ENCODE measurements at places on chromosomes 7 and 10.

- DNase-seq: no peak
These were observed 666.7 kb upstream of the KCND2 start for GRCh38 chr7:119606297-119606696.

- DNase-seq: no peak
These were observed 429.1 kb downstream of the KIF20B start for GRCh38 chr10:90130321-90131086.

DNA sequence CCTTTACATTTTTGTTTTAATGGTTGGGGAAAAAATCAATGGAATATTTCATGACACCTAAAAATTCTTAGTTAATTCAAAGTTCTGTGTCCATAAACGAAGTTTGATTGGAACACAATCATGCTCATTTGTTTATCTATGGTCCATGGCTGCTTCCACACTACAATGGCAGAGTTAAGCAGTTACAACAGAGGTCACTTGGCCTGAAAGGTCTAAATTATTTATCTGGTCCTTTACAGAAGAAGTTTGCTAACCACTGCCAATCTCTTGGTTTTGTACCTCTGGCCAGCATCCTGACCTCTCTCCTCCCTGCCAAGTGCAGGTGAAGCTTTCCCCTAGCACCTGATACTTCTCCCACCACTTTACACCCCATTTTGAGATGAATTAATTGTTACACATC is 61.5 kb downstream of the SRPK2 start:
- no peak for DNase-seq

DNA sequence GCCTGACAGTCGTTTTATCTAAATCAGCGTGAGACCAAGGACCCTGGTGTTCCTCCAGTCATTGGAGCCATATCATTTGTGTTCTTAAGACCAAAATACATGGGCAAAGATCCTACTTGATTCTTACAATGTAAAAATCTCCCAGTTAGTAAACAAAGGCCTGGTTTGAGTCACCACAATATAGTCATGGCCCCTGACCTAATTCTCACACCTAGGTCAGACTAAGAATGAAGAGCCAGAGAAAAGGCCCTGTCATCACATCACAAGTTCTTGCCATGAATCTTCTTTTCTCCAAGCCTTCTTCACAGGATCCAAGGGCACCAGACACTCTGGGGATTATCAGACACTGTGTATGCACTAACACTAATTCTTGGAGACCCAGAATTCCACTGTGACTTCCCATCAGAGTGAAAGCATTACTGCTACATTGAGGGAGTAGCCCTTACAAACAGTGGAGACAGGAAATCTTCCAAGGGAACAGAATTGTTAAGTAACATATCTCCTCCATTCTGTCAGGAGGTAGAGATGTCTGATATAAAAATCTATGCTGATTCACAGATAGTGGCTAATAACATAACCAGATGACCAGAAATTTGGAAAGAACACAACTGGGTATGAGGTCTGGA is 7.6 kb upstream of the ERVW-1 start:
- DNase-seq: no peak

DNA sequence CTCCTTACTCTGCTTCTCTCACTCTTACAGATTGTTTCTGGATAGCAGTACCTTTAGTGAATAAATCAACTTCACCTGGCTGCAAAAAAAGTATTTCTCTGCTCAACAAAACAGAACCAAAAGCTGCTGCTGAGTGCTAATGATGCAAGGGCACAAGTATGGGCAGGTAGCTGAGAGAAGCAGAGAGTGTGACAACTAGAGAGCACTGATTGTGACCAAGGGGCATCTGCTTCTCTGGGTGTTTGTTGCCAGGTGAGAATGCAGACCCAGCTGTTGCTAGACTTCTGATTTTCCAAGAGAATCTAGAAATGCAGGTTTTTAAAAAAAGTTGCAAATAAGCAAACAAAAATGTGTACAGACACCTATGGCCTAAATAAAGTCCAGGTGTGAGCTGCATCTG is 25.3 kb upstream of the PPIF start:
- no peak for DNase-seq

GRCh38 chr10:28179006-28179742 is 123.7 kb downstream of the MPP7 start:
- peak; percentile 21 for DNase-seq

DNA sequence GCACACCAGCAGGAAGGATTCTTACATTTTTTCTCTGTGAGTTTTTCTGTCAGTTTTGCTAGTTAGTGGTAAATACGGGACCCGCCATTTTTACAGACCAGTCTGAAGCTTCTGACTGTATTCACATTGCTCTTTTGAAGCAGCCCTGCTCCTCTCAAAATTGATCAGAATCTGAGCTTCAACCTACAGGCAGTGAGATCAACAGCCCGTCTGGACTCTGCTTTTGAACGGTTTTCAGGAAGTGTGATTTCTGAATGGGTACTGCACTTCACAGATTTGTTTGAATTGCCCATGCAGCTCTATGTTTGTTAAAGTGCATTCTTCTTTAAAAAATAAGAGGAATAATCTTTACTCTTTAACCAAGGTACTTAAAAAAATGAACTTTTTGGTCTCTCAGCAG is 8.9 kb downstream of the PURB start:
- no peak for DNase-seq

DNA sequence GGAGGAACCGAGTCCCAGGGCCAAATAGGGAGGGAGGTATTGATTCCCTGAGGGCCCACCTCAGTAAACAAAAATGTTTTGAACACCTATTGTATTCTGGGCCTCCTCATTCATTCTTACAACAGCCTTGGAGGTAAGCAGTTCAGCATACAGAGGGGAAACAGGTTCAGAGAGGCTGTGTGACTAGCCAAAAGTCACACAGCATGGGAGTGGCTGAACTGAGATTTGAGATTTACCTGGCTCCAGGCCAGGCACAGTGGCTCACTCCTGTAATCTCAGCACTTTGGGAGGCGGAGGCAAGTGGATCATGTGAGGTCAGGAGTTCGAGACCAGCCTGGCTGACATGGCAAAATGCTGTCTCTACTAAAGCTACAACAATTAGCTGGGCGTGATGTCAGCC is 107.2 kb downstream of the TMEM130 start:
- DNase-seq: no peak

GRCh38 chr7:43450894-43451293 is 132.0 kb upstream of the STK17A start:
- no peak for DNase-seq

GRCh38 chr10:122126763-122127659 is 138.0 kb downstream of the TACC2 start:
- peak; percentile 41 for DNase-seq

- DNase-seq: no peak
These were observed 2.0 kb downstream of the ARL4A start for GRCh38 chr7:12689451-12689850.

DNA sequence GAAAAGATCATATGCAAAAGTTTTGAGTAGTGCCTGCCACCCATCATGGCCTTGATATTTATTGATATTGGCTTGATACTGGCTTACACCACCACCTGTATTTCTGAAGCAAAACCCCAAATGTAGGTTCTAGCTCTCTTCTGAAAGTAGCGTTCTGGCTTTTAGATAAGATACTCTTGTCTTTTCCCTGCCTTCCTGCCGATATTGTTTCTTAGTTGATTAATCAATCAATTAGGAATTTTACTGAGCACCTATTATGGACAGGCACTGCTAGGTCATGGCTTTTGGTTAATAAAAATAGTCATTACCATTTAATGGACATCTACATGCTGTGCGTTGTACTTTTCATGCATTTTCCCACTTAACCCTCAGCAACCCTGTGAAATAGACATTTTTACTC is 7.9 kb downstream of the SFRP5 start:
- DNase-seq: no peak

DNA sequence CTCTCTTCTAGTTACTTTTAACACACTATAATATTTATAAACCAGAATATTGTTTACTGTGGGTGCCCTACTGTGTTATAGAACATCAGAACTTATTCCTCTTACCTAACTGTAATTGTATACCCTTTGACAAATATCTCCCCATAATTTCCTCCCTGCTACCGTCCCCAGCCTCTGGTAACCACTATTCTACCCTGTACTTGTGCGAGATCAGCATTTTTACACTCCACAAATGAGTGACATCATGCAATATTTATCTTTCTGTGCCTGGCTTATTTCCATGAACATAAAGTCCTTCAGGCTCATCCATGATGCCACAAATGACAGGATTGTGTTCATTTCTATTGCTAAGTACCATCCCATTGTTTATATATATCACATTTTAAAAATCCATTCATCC is 139.8 kb upstream of the RSU1 start:
- no peak for DNase-seq

GRCh38 chr10:59635502-59636290 is 74.0 kb downstream of the SLC16A9 start:
- no peak for DNase-seq

DNA sequence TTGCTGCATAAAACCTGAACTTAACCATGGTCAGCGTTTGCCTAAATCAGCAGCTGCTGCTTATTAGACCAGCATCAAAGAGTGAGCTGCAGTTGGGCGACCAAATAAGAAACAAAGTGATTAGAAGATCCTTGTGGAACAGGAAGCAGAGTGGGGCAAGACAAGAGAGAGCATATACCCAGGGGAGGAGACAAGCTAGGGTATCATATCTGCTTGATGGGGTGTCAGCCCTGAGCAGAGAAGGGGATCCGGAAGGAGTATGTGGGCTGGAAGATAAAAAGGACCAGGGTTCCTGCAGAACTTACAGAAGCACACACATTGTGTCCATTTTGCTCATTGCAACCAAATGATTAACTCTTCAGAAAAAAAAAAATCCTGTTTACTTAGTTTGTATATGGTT is 213.6 kb downstream of the CELF2 start:
- no peak for DNase-seq

DNA sequence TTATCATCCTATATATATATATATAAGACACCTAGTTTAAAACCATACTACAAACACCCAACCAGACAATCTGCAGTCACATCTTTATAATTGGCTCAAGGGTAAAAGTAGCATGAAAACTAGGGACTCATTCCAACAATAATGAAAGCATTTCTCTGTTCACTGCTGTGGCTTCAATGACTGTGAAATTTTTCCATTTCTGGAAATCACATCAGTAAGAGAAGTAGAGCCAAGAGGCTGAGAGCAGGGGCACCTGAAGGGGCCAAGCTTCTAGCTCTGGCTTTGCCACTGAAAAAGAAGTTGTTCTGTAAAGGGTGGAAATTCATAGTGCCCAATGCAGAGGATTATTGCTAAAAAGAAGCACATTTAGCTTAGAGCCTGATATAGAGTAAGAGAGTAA is 158.6 kb upstream of the GLI3 start:
- no peak for DNase-seq

DNA sequence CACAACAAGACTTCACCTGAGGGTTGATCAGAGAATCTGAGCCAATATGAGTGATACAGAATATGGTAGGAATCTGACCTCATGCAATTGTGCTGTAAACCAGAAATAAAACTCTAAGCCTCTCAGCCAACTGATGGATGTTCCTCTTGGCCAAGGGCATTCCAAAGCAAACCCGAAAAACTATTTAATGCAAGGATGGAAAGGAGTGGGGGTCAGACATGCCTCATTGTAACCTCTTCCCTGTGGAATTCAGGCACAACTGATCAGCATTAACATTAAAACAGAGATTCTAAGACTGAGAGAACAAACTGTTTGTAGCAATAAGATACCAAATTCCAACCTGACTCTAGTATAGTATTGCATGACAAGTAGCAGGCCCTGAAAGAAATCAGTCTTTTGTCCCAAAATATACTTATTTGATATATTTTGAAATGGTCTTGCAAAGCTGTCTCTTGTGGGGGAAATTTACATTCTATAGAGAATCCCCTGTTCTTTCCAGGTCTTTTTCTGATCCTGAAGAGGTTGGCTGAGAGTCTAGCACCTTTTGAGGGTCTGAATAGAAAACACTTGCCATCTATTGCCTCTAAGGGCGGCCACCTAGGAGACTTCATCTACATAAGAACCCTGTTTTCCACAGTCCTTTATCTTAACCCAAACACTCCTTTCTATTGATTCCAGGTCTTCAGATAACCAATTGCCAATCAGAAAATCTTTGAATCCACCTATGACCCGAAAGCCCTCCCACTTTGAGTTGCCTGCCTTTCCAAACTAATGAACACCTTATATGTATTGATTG is 50.4 kb upstream of the WDR11 start:
- no peak for DNase-seq

- DNase-seq: no peak
These were observed 27.9 kb downstream of the TMEM60 start for GRCh38 chr7:77770316-77770715.

GRCh38 chr10:102800611-102801335 is 36.4 kb downstream of the CYP17A1 start:
- no peak for DNase-seq

- DNase-seq: no peak
These were observed 53.5 kb downstream of the VOPP1 start for GRCh38 chr7:55518836-55519235.

- DNase-seq: no peak
These were observed 169.2 kb downstream of the ZNF438 start for GRCh38 chr10:30862486-30862885.

- no peak for DNase-seq
These were observed 331.9 kb upstream of the LRRN3 start for GRCh38 chr7:110759069-110759468.

DNA sequence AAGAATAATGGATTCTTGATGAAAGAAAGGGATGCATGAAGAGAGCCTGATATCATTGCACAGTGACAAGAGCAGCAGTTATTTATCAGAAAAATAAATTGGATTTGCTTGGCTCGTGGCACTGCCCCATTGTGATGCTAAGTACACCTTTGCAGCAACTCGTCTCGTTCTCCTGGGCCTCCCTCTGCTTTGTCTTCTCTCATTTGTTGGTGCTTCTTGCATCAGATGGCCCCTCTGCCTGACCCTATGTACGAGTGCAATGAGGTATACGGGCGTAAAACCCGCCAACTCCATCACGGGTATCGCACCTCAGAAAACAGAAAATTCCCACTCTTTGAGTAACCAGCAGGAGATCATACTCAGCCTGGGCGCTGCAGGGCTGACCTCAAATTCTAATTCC is 107.2 kb upstream of the C10orf90 start:
- DNase-seq: no peak

- DNase-seq: no peak
These were observed 80.5 kb upstream of the TMEM106B start for GRCh38 chr7:12130609-12131008.

GRCh38 chr10:10477844-10478243 is 539.8 kb upstream of the CELF2 start:
- DNase-seq: no peak

GRCh38 chr10:59127991-59128390 is 48.5 kb upstream of the PHYHIPL start:
- no peak for DNase-seq

- DNase-seq: no peak
These were observed 187.0 kb downstream of the PPP1R17 start for GRCh38 chr7:31873816-31874597.

GRCh38 chr10:20596065-20596755 is 300.9 kb downstream of the NEBL start:
- DNase-seq: no peak

- no peak for DNase-seq
These were observed 27.7 kb downstream of the EBF3 start for GRCh38 chr10:129936266-129936922.

- DNase-seq: no peak
These were observed 479.2 kb downstream of the HTR7 start for GRCh38 chr10:90378524-90379076.

All from uterus (tissue), 4 donors.